Frontal cortex (tissue), 4 donors: ENCODE measurements at places on chromosomes 2 and 18.

- no peak for DNase-seq
These were observed 738.1 kb upstream of the NXPH2 start for GRCh38 chr2:139518321-139518720.

DNA sequence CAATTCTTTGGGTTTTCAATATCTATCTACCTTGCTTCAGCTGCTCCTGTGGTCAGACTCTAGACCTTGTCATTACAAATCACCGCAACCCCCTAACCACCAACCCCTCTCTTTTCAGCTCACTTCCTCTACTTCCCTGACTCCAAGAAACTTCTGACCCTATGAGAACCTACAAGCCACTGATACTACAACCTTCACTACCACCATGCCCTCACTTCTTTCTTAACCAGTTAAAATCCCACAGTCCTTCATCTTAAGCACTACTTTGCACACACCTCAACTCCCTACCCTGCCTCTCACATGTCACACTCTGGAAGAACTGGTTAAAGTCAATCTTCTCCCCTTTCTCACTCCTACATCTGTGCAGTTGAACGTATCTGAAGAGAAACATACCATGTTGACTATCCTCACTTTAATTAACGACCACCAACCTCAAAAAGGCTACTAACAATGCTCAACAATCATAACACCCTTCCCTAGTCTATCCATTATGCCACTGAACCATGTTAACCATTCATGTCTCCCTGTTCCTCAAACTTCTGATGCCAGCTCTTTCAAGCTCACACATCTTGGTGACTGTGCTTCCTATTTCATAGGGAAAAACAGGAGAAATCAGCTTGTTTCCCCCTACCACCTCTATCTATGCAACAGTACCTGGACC is 12.6 kb downstream of the EIF2AK3 start:
- DNase-seq: no peak

GRCh38 chr2:64459575-64459974 is 5.6 kb downstream of the LGALSL start:
- no peak for DNase-seq

DNA sequence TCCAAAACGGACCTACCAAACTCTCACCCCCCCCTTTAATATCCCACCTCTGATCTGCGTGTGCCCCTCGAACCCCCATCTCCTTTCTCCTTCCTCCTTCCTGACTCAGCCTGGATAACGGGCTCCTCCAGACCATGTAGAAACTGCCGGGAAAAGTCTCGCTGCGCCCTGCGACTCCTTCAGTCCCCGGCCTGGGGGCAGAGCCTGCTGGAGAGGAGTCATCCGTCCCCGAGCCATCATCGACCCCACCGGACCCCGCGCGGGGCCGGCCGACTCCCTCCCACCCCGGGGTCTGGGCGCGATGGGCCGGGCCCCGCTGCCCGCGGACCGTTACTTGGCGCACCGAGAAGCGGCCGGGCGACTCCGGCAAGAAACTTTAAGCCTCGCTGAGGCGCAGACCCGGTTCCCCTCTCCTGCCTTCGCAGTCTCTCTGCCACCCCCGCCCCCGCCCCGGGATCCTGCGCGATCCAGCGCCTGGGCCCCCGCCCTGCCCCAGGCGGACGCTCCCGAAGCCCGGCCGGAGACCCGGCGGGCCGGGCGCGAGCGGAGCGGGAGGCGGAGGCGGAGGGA is 3.4 kb downstream of the ZEB2 start:
- DNase-seq: peak; percentile 40

DNA sequence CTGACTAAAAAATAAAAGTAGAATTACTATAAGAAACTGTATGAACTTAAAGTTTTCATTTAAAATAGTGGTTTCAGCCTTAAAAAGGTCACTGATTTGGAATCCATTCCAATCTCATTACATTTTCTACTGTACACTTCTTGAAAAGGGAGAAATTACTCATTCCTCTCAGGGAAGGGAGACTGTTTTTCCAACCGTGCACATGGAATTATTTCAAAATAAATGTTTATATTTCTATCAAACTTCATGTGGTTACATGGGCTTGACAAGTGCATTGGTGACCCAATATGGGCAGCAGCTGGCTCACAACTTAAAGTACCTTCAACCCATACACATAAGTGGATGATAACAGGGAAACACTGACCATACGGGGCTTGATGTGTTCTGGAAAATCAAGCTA is 324.5 kb upstream of the THUMPD2 start:
- no peak for DNase-seq

DNA sequence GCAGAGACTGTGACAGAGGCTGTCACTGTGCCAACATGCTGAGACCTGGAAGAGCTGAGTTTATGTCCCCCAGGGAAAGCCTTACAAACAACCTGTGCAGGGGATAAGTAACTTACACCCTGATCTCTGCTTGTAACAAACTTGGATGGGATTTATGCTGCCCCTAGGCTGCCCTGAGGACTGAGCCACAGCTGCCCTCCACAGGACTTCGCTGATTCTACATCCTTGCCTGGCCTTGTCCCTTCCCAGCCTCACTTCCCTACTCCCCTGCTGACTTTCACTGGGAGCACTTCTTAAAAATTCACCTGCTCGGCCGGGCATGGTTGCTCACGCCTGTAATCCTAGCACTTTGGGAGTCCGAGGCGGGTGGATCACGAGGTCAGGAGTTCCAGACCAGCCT is 45.9 kb upstream of the ASAP2 start:
- no peak for DNase-seq

DNA sequence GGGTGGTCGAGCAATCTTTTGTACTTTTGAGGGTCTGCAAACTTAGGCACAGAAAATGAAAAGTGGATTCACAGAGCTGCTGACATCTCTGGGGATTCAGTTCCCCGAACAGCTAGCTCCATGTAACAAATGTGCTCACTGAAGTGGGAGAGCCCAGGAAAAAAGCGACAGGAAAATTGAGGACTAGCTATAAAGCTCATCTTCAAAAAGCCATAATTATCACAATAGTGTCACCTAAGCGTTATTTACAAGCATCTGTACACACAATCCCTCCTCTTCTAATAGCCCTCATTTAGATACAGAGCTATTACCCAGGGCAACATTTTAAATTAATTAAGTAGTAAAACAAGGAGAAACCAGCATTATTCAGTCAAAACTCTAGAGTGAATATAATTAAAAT is 36.1 kb downstream of the RNF152 start:
- DNase-seq: no peak

- DNase-seq: no peak
These were observed 614.5 kb downstream of the IRS1 start for GRCh38 chr2:226184940-226185615.

GRCh38 chr2:95063086-95063958 is 37.8 kb downstream of the MAL start:
- DNase-seq: no peak

- DNase-seq: peak; percentile 65
These were observed 50.7 kb upstream of the PAIP2B start for GRCh38 chr2:71277536-71278103.

DNA sequence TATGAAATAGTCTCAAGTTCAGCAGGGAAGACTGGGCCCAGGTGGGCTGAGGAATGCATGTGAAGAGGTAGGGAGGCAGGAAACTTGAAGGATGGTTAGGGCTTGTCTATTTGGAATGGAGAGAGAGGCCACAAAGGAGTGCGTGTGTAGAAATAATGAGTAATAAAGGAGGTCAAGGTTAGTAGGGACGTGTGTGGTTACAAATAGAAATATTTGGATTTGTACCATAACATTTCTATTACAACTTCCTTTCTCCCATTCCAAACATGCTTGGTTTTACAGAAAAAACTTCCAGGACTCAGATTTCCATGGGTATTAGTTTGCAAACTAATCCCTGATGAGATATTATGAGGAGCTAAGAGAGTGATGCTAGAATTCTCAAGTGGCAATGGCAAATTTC is 280.6 kb downstream of the NCKAP5 start:
- DNase-seq: no peak
